SIG-M5 (cell line): ENCODE measurements at places on chromosomes 7 and 10.

- DNase-seq = no peak
Measured at GRCh38 chr7:99597762-99598501, at the start of gene TMEM225B. TMEM225B (plus strand) TSS chr7:99598267; CDS start chr7:99604389, 6,122 bp downstream.

GRCh38 chr10:12048547-12048946 lies 5.9 kb upstream of the UPF2 start:
- no peak for DNase-seq

DNA sequence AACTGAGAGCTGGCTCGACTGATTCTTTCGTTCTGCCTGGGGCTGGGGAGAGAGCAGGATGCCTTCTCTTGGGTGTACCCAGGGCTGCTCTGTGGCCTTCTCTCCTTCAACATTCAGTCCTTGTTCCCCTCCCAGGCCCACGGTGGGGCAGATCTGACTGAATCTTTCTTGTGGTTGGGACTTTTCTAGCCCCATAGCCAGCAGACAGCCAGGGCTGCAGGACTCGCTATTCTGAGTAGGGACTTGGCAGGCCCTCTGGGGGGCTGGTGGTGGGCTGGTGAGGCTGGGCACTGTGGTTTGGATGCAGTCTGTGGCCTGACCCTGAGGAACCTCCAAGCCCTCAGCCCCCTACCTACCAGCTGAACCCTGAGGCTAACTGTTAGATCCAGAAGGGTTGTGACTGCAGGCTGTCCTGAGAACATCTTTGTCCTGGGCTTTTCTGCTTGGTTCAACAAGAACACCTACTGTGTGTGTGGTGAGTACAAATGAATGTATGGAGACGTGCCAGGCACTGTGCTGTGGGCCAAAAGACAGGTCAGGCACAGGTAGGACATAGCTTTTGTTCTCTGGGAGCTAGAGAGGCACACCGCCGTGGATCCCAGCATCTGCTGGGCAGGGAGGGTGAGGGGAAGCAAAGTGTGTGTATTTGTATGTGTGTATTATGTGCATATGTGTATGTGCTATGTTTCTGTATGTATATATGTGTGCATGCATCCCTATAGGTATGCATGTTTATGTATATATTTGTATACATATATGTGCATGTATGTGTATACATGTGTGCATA lies 2.1 kb upstream of the PALD1 start:
- no peak for DNase-seq

- no peak for DNase-seq
Measured at GRCh38 chr7:90631502-90631901, 35.4 kb downstream of the CDK14 start.

- no peak for DNase-seq
Measured at GRCh38 chr7:157900011-157900410, 563.2 kb downstream of the DNAJB6 start.

DNA sequence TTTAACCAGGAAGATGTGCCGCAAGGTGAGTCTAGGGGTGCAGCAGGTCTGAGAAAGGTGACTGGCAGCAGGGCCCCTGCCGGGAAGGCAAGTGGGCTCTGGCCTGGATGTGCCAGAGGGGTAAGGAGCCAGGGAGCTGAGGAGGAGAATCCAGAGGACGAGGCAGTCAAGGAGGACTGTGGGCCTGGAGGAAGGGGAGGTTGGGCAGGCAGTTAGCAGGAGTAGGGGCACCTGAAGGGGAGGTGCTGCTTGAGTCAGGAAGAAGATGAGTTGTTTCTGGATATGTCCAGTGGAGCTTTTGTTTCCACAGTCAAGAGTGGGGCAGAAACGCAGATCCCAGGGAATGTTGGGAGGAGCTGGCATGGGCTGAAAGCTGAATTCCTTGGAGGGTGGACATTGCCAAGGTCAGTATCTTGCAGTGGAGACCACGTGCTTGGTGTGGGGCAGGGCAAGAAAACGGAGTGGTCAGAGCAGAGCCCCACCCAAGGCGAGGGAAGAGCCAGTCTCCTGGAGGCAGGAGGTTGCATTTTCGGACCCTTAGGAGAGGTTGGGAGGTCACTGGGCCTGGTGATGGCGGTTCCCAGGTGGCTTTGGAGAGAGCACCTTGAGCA lies 34.0 kb downstream of the MINDY4 start:
- DNase-seq = no peak

GRCh38 chr7:108246227-108246837 lies 116.2 kb upstream of the LAMB4 start:
- no peak for DNase-seq

DNA sequence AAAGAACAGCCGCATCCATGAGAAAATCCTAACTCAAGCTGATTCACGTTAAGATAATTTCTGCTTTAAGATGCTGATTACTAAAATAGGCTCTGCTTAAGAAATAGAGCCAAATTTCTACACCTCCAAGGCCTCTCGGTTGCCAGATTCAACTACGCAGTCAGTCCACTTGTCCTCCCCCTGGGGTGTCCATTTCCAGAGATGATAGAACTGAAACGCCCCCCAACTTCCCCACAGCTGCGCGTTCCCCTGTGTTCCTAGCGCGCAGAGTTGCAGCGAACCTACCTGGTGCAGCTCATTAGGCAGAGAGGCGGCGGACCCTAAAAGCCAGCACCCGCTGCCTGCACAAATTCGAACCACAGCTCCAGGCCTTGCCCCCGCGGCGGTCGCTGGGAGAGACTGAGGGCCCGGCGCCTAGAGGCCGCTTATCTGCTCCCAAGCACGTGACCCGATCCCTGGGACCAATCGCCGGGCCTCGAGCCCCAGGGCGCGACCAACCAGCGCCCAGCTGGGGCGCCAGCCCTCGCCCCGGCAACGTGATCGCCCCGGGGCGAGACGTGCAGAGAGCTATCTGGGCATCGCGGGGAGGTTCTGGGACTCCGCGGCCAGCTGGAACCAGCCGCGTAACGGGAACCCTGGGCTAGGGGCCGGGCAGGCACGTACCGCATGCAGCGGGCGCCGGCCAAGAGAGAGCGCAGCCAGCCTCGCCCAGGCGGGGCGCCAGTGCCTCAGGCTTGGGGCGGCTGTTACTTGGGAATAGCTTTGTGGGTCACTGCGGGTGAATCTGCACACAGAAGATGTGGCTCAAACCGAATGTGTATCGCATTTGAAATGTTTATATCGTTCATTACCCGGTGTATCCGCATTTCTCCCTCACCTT lies at the start of gene PPP1R3C:
PPP1R3C (minus strand) TSS at position 401 of the 880 bp plus-strand sequence; CDS start at position 299, 102 bp downstream.
- DNase-seq = no peak

DNA sequence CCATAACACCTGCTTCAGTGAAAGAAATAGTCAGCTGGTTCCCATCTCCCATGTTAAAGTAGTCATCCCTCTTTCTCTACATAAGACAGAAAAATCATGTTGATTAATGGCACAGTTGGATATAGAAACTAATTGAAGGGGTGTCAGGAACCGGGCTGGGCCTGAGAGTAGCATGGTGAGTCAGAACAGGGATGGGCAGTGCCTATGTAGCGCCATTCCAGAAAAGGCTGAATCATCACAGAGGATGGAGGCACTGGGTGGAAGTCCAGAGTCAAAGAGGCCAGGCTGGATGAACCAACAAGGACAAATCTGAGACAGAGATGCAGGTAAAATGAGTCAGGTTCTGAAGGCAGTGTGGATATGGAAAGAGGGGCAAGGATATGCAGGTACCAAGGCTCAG lies 201.2 kb downstream of the LHFPL3 start:
- no peak for DNase-seq

DNA sequence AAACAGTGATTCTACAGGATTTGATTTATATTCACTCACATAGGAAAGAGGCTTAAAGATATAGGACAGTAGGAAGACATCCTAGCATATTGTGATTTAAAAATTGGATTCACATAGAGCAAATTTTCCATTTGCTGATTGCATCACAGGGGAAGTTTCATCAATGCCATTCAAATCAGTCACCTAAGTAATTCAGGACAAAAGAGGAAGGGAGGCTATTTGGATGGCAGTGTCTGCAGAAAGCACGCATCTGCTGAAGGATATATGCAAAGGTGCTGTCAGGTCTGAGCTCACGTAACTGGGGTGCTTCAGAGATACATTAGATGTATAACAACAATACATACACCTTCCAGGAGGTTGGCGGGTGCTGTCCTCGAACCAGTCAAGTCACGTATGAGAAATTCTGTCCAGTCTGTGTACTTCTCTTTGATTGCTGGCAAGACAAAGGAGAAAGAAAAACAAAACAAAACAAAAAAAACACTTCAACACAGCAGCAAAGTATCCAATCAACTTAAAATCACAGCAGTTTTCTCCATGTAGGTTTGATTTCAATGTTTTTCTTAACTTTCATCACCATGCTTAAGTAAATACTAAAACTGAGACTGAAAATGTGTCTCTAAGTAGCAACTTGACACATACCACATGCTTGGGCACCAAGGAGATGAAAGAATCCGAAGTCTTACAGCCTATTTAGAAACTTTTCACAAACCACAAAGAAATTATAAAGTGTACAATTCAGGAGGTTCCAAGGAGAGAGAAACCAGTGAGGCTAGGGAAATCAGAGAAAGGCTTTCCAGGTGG lies 125.1 kb downstream of the SFMBT2 start:
- DNase-seq = no peak

DNA sequence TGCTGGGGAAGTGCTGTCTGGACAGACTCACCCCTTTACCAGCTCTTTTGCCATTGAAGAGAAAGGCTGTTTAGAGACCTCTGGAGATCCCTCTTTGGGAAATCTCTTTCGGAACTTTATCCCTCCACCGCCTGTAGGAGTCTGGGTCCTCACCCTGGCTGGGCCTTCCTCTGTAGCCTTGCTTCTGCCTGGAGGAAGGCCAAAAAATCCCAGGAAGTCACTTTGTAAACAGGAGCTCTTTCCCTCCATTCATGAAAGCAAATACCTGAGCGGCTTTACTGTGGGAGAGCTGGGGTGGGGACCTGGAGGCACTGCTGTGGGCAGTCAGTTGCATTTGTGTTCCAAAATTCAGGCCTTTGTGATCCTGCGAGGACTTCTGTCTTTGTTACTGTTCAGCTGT lies 126.2 kb downstream of the KLF6 start:
- no peak for DNase-seq

- DNase-seq = no peak
Measured at GRCh38 chr7:149701495-149702240, 71.7 kb downstream of the ZNF467 start.

DNA sequence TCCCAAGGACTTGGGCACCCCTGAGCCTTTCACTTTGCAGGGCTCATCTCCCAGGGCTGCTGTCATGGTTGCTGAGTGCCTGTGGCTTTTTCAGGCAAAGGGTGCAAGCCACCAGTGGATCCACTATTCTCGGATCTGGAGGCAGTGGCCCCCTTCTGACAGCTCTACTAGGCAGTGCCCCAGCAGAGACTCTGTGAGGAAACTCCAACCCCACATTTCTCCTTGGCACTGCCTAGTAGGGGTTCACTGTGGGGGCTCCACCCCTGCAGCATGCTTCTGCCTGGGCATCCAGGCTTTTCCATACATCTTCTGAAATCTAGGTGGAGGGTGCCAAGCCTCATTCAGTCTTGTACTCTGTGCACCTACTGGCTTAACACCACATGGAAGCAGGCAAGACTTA lies 675.0 kb upstream of the MBL2 start:
- DNase-seq = no peak

DNA sequence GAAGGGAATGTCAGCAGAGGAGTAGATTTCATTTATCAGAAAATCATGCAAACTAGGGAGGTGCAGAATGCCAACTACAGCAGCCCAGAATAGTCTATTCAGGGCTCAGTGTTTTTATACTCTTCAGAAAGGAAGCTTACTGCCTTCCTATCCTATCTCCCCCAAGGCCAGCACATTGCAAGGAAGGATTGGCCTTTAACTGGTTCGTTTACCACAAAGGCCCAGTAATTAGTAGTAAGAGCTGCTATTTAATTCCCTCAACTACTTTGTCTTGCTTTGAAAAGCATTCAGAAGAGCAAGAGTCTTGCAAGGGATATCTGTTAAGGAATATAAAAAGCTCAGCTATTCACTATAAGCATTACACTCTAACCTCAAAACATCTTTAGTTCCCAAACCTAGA lies 86.4 kb upstream of the RNF148 start:
- no peak for DNase-seq

GRCh38 chr7:96826089-96826488 lies 116.4 kb upstream of the SEM1 start:
- no peak for DNase-seq

- DNase-seq = no peak
Measured at GRCh38 chr10:75048669-75049098, 62.8 kb upstream of the SAMD8 start.

- DNase-seq = no peak
Measured at GRCh38 chr10:110821508-110821907, 50.2 kb upstream of the PDCD4 start.

DNA sequence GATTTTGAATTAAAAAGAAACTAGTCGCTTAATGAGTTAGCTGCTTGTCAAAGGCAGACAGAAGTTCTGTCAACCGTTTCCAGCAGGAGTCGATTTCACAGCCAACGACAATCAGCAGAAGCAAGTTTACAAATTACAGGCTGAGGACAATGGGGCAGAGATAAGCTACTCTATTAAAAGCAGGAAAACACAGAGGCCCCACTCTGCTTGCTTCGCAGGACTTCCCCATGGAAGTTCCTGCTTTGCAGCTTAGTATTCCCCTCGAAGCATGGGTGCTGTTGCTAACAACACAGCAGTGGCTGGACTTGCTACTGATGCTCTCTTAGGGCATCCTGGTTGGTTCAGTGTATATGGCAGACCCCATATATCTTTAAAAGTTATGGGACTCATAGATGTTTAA lies 50.8 kb upstream of the KLF6 start:
- DNase-seq = no peak

DNA sequence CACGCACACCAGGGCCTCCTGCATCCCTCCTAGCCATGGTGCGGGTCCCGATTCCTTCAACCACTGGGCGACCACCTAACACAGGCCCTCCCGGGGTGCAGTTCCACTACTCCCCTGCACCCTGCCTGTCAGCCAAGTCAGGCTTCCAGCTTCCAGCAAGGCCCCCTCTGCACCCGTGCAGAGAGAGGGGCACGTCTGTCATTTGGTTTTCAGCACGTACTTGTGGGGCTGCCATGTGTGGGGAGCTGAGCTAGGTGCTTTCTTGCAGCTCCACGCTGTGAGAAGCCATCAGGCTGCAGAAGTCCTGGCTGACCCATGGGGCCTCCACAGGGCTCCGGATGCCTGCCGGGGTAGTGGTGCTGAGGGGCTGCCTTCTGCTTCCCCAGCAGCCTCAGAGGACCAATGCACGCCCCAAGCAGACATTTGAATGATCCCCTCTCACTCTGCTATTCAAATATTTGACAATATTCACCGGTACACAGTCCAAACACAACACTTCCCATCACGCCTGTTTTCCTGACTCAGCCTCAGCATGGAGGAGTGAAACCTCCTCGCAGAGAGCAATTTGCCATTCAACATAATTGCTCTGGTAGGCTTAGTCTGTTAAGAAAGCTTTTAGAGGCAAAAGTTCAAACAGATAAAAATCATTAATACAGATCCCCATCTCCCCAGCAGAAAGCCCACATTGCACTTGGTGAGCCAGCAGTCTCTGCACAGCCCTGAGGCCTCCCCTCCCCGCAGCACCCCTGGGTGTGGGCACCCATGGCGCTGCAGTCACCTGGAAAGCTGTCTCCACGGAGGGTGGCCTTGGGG lies 449.9 kb downstream of the PTPRN2 start:
- DNase-seq = no peak

- no peak for DNase-seq
Measured at GRCh38 chr10:48740015-48740707, 55.5 kb downstream of the WDFY4 start.
